Renal pelvis (tissue), 12 donors: ENCODE measurements at places on chromosomes 3 and 15. TPM values are rescaled to one million over a fixed set of nuclear protein-coding genes. Genes with fewer than 3 reads are reported as not detected.

- DNase-seq, result no peak
These were observed 70.2 kb upstream of the TRPM1 start for GRCh38 chr15:31171731-31172130.

GRCh38 chr15:67660874-67661606 is 118.5 kb downstream of the MAP2K5 start:
- no peak for DNase-seq

ARMC8 gene
- 47.9 TPM for polyA plus RNA-seq

- DNase-seq, result no peak
These were observed 14.8 kb downstream of the EEFSEC start for GRCh38 chr3:128167973-128168674.

PIGZ gene
- 0.83 TPM for polyA plus RNA-seq

DLL4 gene
- 6.6 TPM for polyA plus RNA-seq

DNA sequence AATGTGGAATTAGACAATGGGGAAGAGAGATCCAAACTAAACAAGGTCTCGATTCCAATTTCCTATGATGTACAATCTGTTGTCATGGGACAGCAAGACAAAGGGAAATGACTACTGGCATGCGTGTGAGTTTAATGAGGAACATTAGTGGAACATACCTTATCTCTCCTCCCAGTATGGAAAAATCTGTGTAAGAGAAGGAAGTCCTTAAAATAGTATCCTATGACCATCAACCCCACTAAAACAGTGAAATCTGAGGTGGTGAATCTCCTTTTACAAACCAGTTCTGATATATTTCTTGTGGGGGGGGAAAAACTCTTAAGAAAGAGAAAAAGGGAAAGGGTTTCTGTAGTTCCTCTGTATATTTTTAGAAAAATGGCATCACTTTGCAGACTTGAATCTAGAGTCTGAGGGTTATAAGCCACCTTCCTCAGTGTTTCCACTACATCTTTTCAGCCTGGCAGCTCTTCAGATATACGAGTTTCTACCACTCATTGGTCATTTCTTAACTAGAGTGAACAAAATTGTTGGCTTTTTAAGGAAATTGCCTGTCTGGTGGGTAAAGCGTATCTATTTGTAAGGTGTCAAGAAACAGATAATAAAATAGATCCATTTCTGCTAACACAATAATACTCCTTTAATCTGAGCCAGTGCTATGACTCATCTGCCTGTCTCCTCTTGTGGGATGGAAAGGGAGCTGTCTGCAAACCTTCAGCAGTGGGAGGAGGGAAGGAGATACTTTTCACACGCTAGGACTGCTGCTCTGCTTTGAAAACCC is 3.0 kb upstream of the TNFAIP8L3 start:
- DNase-seq, result no peak
